ENCODE measurements at places on chromosomes 13 and 19.

DNA sequence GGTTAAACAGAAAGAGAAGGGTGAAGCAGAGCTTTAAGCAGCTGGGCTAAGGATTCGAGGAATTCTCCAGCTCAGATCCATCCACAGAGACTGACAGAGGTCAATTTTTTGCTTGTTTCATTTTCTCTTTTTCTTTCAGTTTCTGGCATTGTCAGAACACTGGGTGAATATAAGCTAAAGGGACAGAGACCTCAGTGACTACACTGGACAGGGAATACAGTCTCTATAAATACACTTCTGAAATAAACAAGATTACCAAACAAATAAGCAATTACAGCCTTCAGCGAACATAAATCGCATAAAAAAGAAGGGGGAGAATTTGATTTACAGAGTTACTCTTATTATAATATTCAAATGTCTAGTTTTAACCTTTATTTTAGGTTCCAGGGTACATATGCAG lies 3.7 kb upstream of the ZNF441 start:
- no peak for DNase-seq

- DNase-seq, result peak; percentile 98
Measured at GRCh38 chr13:109654341-109655205, 131.8 kb downstream of the IRS2 start.

DNA sequence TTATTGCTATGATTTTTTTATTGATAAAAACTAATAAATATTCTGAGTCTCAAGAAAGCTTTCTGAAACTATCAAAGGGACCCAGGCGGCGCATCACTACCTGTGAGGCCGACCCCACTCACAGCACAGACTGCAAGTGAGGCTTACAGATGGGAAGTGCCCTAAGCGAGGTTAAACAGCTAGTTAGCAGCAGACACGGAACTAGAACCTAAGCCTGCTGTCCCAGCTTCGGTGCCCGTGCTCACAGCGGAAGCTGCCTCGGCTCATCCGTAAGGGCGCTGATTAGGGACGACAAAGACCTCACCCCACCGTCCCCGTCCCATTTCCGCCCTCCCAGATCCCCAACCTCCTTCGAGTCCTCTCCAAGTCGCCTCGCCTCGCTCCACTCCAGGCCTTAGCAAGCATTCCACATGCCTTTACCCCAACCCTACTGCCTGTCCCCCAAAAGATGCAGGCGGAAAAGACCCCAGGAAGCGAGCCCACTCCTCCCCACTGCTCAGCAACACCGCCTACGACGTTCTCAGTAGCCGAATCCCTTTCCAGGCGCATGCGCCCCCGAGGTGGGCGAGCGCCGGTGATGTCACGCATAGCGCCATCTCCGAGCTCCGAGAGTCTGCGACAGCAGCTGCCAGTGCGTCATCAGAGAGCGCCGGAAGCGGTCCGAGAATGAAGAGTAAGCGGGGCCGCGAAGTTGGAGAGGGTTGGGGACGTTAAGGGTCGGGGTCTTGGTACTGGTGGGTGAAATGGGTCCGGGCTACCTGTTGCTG lies at the start of gene POP4:
Gene POP4 (plus strand): TSS at position 631 of the 767 bp plus-strand sequence. CDS start 36 bp downstream, at position 667.
- peak; percentile 41 for DNase-seq

- DNase-seq, result no peak
Measured at GRCh38 chr13:111216166-111216960, 101.3 kb downstream of the ARHGEF7 start.

GRCh38 chr19:291561-292280 lies 518 bp upstream of the PLPP2 start:
- no peak for DNase-seq

DNA sequence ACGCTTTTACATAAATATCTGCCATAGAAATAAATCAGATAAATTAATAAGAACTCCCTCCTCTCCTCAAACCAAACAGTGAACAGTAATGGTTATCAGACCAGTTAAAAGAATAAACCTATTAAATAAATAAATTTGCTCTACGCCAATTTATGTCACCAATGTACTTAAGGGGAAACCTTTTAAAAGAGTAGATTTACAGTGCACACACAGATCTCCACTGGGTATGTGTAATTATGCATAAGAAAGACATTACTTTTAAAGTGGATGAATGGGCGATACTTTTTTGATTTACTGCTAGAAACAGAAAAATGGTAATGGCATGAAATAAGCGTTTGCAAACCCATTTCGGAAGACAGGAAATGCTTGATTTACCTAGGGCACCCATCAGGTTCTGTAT lies 34.9 kb upstream of the C19orf12 start:
- no peak for DNase-seq

GRCh38 chr19:1253514-1254080 lies 5.2 kb downstream of the MIDN start:
- no peak for DNase-seq

GRCh38 chr19:16257509-16258002 lies 59.8 kb downstream of the AP1M1 start:
- no peak for DNase-seq

DNA sequence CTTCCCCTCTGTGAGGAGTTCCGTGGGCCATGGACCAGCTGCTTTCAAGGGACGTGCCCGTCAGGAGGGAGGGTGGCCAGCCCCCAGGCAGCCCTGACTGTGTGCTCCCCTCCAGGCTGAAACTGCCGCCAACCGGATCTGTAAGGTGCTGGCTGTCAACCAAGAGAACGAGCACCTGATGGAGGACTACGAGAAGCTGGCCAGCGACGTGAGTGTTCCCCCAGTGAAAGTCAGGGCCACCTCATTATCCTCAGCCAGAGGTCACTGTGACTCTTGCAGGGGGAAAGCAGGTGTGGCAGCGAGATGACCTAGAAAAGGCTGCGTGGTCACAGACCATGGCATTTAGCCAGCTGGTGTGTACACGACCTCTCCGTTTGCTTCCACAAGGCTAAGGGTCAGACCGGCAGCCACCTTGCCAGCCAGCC lies 29.9 kb downstream of the CAPN12 start:
- no peak for DNase-seq

DNA sequence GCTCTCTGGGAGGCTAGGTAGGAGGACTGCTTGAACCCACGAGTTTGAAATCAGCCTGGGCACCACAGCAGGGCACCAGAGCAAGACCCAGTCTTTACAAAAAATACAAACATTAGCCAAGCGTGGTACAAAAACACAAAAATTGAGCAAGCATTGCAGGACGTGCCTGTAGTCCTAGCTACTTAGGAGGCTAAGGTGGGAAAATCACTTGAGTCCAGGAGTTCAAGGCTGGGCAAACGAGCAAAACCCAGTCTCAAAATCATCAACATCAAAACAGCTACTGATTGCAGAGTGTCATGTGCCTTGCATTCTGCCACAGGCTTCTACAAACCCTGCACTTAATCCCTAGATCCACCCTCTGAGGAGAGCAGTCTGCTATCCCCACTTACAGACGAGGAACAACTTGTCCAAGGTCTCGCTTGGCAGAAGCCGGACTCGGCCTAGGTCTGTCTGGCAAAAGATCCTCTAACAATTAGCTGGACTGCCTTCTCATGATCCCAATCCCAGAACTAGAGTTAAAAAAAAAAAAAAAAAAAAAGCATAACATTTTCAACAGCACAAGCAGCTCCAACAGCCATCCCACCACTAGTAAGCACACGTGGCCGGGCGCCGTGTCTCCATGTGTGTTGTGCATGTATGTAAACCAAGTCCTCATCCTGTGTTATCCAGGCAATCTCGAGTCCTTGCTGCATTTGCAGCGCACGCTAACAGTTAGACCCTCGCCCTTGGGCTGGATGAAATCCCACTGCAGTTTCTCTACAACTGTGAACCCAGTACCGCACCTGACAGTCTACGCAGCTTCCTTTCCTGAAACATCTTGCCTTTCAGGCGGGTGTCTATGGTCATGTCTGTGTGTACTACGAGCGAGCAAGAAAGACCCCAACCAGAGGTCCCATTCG lies 2.0 kb downstream of the PPP6R1 start:
- no peak for DNase-seq

GRCh38 chr13:44017756-44018309 lies 138.1 kb downstream of the LACC1 start:
- no peak for DNase-seq

DNA sequence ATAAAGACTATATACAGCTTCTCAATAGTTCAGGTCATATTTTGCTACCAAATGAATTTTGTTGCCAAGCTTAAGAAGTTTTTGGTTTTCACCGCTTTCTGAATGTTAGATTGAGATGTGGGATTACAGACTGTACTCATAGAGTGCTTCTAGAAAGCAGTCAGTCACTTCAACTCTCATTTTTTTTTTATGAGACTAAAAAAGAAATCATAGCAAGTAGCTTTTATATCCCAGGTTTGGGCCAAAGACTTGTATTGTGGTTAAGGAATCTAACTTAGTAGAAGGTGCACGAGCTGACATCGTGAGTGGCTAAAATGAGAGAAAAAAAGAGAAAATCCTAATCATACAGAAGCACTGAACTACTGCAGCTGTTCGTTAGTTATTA lies 2.2 kb upstream of the USPL1 start:
- DNase-seq, result no peak

- no peak for DNase-seq
Measured at GRCh38 chr13:40163066-40164000, 503.1 kb downstream of the FOXO1 start.

- DNase-seq, result no peak
Measured at GRCh38 chr13:23467932-23468278, 34.4 kb upstream of the SACS start.

DNA sequence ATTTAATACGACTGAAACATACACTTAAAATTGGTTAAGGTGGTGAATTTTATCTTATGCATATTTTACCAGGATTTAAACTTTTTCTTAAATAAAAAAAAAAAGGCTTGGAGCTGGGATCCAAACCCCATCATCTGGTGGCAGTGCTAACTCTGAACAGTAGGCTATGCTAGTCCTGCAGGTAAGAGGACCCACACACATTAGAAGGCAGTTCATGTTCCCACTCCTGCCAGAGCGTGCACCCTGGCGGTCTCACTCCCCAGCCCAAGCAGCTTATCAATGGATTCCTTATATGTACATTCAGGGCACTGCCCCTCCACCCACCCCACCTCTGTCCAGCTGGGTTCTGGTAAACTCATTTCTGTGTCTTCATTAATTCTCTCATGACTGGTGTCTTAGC lies 31.3 kb upstream of the CEBPA start:
- no peak for DNase-seq

DNA sequence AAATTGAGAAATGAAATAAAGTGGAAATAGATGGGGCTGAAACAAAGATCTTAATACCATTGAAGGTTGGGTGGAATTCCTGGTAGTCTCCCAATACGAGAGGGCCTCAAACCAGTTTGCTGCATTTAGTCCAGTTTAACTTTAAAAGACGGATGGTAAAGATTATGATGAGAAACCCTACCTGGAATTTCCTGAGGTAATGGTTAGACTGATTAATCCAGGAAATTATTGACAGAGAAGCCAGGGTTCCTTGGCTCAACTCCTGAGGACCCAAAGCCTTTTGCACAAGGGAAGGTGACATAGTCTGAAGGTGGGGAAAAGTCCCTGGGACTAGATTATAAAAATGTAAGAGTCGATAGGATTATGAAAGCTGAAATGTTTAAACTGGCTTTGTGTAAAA lies 133.2 kb upstream of the SLITRK5 start:
- no peak for DNase-seq

- DNase-seq, result no peak
Measured at GRCh38 chr19:5974721-5975387, 3.1 kb downstream of the RANBP3 start.

- DNase-seq, result no peak
Measured at GRCh38 chr19:3257071-3257470, 32.6 kb downstream of the CELF5 start.

DNA sequence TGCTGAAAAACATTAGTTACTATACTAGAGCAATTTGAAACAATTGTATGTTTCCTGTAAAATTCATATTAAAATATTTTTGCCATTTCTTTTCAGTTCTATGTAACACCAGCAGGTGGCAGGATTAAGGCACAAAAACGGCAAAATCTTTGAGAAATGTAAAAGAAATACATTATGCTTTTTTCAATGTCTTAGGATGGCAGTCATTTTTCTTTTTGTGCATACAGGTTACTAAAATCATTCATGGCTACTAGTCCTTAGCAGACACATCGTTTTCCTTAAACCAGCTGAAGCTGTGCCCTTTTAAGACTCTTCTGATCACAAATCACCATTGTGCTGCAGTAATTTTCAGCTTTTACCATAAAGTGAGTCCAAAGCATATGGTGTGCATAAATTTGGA lies 800.7 kb upstream of the SLITRK5 start:
- DNase-seq, result no peak

GRCh38 chr13:20518660-20519100 lies 7.0 kb downstream of the CRYL1 start:
- no peak for DNase-seq

GRCh38 chr13:73739394-73739793 lies 394.8 kb downstream of the KLF12 start:
- DNase-seq, result no peak

GRCh38 chr13:61857198-61857597 lies 441.5 kb upstream of the PCDH20 start:
- no peak for DNase-seq

GRCh38 chr13:79775830-79776229 lies 294.9 kb downstream of the NDFIP2 start:
- DNase-seq, result peak; percentile 16

- DNase-seq, result no peak
Measured at GRCh38 chr19:47124937-47125668, 5.5 kb upstream of the SAE1 start.

DNA sequence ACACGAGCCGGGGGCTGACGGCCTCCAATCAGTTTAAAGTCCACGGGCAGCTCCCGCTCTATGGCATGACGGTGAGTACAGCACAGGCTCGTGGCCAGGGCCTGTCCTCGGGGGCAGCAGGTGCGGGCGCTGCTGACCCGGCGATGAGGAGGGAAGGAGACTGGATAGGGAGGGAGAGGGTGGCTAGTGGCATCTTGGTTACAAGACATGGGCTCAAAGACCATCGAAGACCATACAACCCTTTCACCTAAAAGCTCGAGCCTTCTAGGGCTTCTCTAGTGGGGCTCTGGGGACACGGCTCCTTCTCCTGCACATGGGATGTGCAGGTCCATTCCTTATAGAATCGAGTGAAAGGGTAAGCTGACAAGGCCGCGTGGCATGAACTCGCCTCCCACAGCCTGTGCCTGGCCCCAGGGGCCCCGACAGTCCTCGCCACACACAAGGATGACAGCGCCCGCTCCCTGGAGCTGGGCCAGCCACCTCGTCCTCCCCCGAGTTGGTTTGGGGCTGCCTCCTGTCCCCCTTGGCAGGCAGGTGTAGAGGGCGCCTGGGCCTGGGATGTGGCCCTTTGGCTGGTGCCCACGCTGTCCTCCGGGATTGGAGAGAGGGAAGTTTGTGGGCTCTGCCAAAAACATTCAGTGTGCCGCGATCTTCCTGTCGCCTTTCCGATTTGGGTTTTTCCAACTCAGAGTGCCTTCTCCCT lies 137.6 kb downstream of the STK24 start:
- no peak for DNase-seq

- no peak for DNase-seq
Measured at GRCh38 chr19:45056831-45057230, 18.0 kb downstream of the CLASRP start.
